ENCODE measurements at places on chromosomes 3 and 15.

DNA sequence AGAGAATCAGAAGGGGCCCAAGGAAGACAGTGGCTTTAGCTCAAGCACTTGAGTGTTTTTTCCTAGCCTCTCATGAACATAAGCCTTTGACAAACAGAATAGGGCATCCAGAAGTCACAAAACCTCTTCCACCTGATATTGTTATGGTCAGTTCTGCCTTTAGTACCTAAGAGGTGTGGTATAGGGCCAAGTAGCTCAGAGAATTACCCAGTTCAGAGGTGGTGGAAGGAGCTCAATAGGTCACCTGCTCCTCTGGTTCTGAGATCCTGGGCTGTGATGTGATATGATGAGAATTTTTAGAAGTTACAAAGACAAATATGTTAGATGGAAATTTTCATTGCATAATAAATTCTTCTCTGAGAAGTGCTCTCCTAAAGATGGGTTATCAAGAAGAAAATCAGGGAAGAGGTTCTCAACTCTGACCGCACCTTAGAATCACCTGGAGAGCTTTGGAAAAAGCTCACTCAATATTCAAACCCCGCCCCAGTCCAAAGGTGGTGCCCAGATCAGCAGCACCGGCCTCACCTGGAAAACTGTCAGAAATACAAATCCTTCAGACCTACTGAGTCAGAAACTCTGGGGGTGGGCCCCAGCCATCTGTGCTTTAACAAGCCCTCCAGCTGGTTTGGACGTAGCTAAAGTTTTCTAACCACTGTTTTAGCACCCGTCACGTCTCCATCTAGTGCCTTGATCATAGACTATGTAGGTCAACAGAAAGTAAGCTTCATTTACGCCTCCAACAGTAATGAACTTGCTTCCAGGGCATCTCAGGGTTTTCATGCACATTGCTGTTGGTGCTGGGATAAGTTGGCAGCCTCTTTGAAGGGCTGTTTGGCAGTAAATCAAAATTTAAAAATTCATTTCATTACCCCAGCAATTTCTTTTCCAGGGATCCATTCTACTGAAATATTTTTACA is 101.3 kb downstream of the MYH15 start:
- DNase-seq = no peak

GRCh38 chr3:45644791-45645201 is 44.4 kb upstream of the SACM1L start:
- no peak for DNase-seq

GRCh38 chr15:57649138-57649537 is 57.4 kb upstream of the POLR2M start:
- no peak for DNase-seq

DNA sequence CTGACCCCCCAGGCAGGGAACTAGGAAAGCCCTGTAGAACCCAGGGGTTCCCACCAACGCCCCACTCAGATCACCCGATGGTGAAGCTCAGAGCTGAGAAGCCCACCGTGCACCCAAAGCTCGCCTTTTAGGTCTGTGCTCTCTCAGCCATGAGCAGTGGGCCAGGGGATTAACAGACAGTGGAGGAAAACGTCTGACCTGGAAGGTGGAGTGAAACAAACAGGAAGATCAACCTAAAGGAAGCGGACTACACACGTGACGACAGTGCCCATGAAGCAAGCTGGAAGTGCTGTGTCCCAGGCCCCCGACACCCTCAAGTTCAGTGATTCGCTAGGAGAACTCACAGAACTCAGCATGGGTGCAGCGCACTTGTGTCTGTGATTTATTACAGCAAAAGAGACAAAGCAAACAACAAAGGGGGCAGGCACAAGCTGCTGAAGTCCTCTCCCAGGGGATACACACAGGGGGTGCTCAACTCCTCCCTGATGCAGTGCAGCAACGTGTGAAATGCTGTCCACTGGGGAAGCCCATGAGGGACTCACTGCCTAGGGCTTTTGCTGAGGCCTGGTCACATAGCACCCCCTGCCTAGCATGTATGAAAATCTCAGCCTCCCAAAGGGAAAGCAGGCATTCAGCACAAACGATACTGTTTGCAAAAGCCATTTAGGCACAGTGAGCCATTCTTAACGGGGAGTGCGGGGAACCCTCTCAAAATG is 43.5 kb downstream of the CFAP92 start:
- peak; percentile 54 for DNase-seq

Data from activated CD8-positive, alpha-beta memory T cell treated with anti-CD3 and anti-CD28 coated beads for 24 hours (primary cell).